Right lobe of liver (tissue), 6 donors: ENCODE measurements at places on chromosomes 2 and 18. TPM values are rescaled to one million over a fixed set of nuclear protein-coding genes. Genes with fewer than 3 reads are reported as not detected.

The IL36A gene
- not detected for total RNA-seq

- no peak overlapping the region for H3K27ac ChIP-seq
- H3K4me1 ChIP-seq: no peaks in the 10 kb centered on the region
- H3K36me3 ChIP-seq: no peaks in the 10 kb centered on the region
- DNase-seq: no peak
Observed at GRCh38 chr2:37631698-37632097, 39.7 kb downstream of the CDC42EP3 start.

The IL1B gene
- 4.1 TPM for total RNA-seq

The FBXO36 gene
- total RNA-seq: 0.99 TPM

DNA sequence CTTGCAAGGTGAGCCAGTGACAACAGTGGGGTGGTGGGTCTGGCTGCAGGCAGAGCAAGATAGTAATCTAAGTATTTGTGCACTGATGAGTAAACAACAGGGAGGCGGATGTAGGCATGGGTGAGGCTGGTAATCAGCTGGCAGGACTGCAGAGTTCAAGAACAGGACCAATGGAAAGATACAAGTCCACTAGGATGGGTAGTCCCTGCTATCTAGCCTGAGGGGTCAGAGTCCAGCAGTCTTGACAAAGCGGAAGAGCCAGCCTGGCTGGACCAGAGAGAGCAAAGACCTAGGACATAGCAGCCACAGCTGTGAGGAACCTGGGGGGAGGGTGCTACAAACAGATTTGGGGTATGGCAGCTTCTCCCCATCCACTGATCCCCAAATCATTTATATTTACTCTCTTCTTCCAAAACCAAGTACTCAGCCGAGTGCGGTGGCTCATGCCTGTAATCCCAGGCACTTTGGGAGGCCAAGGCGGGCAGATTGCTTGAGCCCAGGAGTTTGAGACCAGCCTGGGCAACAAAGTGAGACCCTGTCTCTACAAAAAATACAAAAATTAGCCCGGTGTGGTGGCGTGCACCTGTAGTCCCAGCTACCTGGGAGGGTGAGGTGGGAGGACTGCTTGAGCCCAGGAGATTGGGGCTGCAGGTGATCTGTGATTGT, 25.9 kb downstream of the VIL1 start:
- H3K27me3 ChIP-seq: no peaks in the 10 kb centered on the region
- peak; percentile 92 for DNase-seq
- H3K4me1 ChIP-seq: peaks cover 36% of the 10 kb centered on the region

DNA sequence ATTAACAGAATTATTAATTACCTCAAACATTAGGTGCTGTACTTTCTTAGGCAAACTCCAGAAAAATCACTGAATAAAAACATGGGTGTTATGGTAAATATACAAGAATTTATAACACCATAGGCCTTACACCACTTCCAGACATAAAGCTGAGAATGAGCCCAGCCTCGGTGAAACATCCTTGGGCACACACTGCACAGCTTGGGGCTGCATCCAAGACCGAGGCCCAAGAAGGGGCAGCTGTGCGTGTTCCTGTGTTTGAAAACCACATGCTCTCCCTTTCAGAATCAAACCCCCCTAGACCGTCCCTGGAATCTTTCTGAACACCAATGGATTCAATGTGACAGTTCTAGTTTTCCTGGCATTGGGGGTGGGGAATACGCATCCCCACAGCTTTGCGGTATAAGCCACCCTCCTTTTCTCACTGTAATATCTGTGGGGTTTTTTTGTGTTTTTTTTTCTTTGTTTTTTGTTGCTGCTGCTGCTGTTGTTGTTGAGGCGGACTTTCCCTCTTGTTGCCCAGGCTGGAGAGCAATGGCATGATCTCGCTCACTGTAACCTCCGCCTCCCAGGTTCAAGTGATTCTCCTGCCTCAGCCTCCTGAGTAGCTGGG, 12.9 kb downstream of the ERFE start:
- H3K36me3 ChIP-seq: peaks cover 51% of the 10 kb centered on the region
- DNase-seq: no peak
- peaks cover 4% of the 10 kb centered on the region for H3K4me1 ChIP-seq
- no peak overlapping the region for H3K27ac ChIP-seq

DNA sequence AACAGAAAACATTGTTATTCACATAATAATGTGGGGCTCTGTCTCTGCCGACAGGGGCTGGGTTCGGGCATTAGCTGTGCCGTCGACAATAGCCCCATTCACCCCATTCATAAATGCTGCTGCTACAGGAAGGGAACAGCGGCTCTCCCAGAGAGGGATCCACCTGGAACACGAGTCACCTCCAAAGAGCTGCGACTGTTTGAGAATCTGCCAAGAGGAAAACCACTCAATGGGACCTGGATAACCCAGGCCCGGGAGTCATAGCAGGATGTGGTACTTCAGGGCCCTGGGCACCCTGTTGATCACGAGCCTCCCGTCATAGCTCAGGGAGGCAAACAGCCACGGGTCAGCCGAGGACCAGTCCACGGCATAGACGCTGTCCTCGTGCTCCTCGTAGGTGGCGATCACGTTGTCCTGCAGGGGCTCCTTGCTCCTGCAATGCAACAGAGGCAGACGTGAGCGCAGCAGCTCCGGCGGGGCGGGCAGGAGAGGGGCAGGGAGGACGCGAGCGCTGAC, 188.5 kb downstream of the EIPR1 start:
- H3K36me3 ChIP-seq: peaks cover 3% of the 10 kb centered on the region
- H3K27ac ChIP-seq: no peak overlapping the region
- H3K4me3 ChIP-seq: no peak overlapping the region
- no peak for DNase-seq
- H3K27me3 ChIP-seq: no peaks in the 10 kb centered on the region

The GREB1 gene
- total RNA-seq: 9.6 TPM

The DYSF gene
- total RNA-seq: 25.6 TPM

- H3K27ac ChIP-seq: no peak overlapping the region
- no peaks in the 10 kb centered on the region for H3K4me1 ChIP-seq
- H3K4me3 ChIP-seq: no peak overlapping the region
- DNase-seq: no peak
Observed at GRCh38 chr18:79512461-79513380, 117.0 kb downstream of the NFATC1 start.

GRCh38 chr2:236626391-236627150, 56.9 kb downstream of the ACKR3 start:
- no peak overlapping the region for H3K4me3 ChIP-seq
- no peak for DNase-seq
- no peak overlapping the region for H3K27ac ChIP-seq
- H3K27me3 ChIP-seq: no peaks in the 10 kb centered on the region

DNA sequence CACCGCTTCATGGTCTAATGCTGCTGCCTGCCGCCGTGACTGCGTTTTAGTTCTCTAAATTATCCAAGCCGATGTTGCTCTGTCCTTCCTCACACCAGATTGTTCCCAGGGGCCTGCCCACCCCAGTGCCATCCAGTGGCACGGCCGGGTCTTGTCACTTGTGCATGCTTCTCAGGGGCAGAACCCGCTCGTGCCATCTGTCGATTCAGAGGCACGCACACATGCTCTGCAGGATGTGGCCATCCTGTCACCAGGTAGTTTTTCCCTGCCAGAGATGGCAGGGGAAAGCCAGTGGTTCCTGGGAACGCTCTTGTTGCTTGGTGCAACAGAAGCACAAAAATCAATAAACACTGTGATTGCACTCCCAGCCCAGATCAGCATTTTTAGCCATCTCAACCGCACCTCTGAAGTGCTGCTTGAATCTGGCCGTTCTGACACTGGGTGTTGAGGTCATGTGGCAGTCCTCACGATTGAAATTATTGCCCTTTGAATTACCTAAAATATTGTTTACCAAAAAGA, 119.6 kb upstream of the BOD1L2 start:
- H3K4me1 ChIP-seq: peaks cover 9% of the 10 kb centered on the region
- H3K36me3 ChIP-seq: no peaks in the 10 kb centered on the region
- no peaks in the 10 kb centered on the region for H3K27me3 ChIP-seq
- no peak overlapping the region for H3K27ac ChIP-seq
- no peak overlapping the region for H3K4me3 ChIP-seq

DNA sequence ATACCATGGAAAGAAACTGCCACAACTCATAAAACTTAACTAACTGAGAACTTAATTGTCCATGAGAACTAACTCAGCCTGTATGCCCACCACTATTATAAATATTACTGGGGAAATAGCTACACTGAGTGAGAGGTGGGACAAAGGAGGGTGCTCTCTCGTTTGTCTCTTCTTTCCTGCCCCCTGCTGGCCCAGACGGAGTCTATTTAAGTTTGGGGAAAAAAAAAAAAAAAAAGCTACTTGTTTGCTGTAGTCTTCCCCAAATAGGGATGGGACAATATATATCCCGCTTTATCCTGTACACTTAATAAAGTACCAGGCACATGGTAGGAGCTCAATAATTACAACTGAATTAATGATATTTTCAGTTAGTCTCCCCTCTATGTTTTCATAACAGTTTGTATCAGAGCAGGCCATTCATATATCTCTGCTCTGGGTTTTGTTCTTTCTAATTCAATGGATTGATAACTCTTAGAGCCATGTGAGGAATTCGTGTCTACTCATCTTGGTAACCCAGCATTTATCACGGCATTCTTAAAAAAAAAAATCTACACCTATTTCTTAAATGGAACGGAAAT, 647.6 kb upstream of the PKDCC start:
- H3K36me3 ChIP-seq: no peaks in the 10 kb centered on the region
- H3K4me3 ChIP-seq: no peak overlapping the region
- DNase-seq: no peak
- H3K4me1 ChIP-seq: no peaks in the 10 kb centered on the region
- H3K27ac ChIP-seq: no peak overlapping the region

The LIMS3 gene
- total RNA-seq: 1.0 TPM

DNA sequence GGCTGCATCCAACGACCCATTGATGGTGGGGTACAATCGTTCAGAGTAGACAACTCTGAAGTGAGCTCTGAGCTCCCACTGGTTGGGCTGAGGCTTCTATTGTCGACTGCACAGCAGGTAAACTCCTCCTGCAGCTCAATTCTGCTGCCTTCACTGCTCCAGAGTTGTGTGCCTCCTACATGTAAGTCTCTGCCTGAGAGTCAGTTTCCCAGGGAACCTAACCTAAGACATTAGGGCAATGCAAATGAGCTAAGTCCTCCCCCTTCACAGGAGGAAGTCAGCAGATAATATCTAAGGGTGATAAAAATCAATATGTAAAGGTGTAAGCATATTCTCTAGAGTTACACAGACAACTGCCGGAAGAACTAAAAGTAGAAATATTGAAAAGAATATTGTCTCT, 22.5 kb upstream of the ACYP2 start:
- no peak overlapping the region for H3K4me3 ChIP-seq
- no peak overlapping the region for H3K27ac ChIP-seq
- no peaks in the 10 kb centered on the region for H3K36me3 ChIP-seq
- no peaks in the 10 kb centered on the region for H3K27me3 ChIP-seq
- no peak for DNase-seq

DNA sequence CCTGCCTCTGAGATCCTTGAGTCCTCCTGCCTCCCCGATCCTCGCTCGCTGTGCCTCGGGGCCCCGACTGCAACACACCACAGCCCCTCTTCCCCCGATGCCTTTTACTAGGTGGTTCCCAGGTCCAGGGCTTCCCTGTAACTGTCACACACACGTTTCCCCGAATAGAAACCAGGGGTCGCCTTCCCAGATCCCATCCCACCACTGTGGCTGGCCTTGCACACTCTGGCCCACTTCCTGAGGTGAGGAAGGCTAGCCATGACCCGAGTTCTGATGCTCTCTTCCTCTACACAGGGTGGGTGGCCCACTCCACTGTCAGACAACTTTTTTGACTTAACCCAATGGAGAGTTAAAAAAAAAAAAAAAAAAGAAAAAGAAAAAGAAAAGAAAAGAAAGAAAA, 139.6 kb upstream of the ASB18 start:
- no peaks in the 10 kb centered on the region for H3K27me3 ChIP-seq
- H3K36me3 ChIP-seq: no peaks in the 10 kb centered on the region
- H3K4me3 ChIP-seq: no peak overlapping the region
- no peak overlapping the region for H3K27ac ChIP-seq

DNA sequence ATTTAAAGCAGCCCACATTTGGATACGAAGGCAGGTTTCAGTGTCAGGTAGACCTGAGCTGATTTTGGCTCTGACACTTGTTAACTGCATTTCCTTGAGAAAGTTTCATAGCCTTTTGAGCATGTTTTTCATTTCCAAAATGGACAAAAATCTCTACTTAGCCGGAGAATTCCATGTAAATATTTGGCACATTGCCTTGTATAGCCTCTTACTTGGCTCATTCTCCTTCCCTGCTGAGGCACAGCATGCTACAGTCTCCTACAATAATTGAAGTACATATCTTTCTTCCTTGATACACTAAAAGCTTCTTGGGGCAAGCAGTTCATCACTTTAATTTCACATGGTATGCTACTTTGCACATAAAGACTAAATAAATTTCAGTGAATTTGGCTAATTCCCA, 772.2 kb upstream of the CHAC2 start:
- no peaks in the 10 kb centered on the region for H3K4me1 ChIP-seq
- DNase-seq: no peak
- no peak overlapping the region for H3K27ac ChIP-seq
- H3K27me3 ChIP-seq: no peaks in the 10 kb centered on the region
- H3K36me3 ChIP-seq: no peaks in the 10 kb centered on the region
- H3K4me3 ChIP-seq: no peak overlapping the region

DNA sequence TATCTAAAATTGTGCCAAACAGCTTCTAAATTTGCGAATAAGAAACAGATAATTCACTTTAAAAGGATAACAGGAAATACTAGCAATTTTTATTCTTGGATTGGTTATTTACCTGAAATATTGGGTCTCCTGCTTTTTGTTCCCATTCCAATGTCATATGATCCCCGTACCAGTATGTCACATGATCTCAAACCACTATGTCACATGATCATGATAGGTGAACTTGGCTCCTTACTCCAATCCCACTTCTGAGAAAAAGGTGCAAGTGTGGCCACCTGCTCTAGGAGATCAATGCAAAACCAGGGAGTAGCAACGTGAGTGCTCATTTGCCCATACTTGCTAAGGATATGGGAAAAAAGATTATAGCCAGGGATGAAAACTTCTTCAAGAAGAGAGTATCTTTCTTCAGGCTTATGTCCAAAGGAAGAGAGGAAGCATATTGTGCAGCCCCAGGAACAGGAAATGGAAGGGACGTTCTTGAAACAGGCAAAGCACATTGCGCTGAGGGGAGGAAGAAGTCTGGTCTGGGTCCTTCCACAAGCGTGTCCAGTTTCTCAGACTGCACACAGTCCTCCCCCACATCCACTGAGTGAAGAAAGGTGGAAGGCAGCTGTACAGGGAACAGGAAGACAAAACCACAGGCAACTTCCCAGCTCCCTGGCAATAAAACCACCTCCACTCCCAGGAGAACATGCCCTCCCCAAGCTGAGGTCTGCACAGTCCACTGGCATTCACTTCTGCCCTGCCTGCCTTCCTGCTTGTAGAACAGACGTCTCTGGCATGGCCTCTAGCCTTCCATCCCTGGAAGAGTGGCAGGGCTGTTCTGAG, at the start of gene LYG2:
LYG2 (minus strand) TSS at position 176 of the 828 bp plus-strand sequence. CDS start 1,406 bp downstream, outside the sequence.
- no peaks in the 10 kb centered on the region for H3K4me1 ChIP-seq
- DNase-seq: no peak
- H3K4me3 ChIP-seq: no peak within 1 kb of the TSS
- no peaks in the 10 kb centered on the region for H3K27me3 ChIP-seq

DNA sequence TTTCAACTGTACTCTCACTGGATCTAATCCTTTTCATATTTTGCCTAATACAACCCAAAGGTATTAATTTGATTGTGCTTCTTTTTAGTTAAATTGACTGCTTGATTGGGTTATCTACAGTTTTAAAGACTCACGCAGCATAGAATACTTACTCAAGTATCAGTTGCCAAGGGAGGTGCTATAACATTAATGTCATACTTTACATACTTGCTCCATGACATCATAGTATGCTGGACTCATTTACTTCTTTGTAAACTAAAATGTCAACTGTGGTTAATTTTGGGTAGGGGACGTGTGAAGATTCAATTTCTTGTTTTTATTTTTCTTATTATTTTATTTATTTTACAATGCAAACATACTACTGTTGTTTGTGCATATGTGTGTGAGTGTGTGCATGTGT, 716.2 kb upstream of the VRK2 start:
- no peaks in the 10 kb centered on the region for H3K4me1 ChIP-seq
- no peaks in the 10 kb centered on the region for H3K36me3 ChIP-seq
- no peak overlapping the region for H3K4me3 ChIP-seq
- no peak overlapping the region for H3K27ac ChIP-seq
- H3K27me3 ChIP-seq: no peaks in the 10 kb centered on the region

The BUB1 gene
- 3.3 TPM for total RNA-seq
